ENCODE measurements at places on chromosomes 2 and 18.
A peak's percentile ranks its signal among the peaks of the same experiment; 100 is the strongest.

DNA sequence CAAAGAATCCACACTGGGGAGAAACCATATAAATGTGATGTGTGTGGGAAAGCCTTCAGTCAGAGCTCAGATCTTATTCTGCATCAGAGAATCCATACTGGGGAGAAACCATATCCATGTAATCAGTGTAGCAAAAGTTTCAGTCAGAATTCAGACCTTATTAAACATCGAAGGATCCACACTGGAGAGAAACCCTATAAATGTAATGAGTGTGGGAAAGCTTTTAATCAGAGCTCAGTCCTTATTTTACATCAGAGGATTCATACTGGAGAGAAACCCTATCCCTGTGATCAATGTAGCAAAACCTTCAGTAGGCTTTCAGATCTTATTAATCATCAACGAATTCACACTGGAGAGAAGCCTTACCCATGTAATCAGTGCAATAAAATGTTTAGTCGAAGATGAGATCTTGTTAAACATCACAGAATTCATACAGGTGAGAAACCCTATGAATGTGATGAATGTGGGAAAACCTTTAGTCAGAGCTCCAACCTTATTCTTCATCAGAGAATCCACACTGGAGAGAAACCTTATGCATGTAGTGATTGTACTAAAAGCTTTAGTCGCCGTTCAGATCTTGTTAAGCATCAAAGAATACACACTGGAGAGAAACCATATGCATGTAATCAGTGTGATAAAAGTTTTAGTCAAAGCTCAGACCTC is 16.7 kb upstream of the ZSCAN30 start:
- no peak for DNase-seq

DNA sequence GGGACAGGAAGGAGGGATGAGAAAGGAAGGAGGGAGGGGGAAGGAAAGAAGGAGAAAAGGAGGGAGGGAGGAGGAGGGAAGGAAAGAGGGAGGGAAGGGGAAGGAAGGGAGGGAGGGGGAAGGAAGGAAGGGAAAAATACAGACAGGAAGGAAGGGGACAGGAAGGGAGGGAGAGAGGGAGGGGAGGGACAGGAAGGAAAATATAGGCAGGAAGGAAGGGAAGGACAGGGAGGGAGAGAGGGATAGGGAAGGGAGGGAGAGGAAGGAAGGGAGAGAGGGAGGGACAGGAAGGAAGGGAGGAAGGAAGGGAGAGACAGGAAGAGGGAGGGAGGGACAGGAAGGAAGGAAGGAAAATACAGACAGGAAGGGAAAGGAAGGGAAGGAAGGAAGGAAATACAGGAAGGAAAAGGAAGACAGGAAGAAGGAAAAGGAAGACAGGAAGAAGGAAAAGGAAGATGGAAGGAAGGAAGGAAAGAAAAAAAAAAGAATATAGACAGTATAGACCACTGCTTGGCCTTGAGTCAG is 63.6 kb downstream of the FEZ2 start:
- DNase-seq = no peak

GRCh38 chr2:233331536-233331935 is 22.8 kb upstream of the DGKD start:
- DNase-seq = peak; percentile 66

DNA sequence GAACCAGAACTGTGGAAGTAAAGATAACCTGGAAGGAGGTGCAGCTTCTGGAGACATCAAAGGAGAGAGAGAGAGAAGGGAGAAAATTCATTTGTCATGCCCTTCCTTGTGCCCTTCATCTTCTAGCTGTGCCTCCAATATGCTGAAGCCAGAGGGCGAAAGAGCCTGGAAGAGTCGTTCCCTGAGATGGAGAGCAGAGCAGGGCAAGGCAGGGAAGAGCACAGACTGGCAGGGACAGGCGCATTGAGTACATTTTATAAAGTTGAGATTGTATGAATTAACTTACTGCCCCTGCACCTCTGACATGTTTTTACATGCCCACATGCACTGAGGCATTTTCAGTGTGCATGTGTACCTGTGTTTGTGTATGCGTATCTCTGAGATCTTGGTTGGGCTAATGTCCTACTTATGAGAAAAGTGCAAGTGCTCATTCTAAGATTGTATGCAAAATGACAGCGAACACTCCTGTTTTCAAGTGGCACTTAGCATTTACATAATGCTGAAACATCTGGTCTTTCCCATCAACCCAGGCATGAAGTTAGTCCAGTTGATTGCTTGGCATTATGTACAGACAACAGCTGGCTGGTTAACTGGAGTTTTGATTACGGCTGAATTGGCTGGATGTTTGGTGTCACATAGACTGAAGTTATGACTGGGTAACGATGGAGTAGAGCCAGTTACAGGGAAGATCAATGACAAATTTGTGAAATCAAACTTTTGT is 23.7 kb upstream of the MMADHC start:
- no peak for DNase-seq

GRCh38 chr2:11480406-11480805 is 14.4 kb upstream of the E2F6 start:
- DNase-seq = no peak

GRCh38 chr2:163248376-163249253 is 410.0 kb upstream of the KCNH7 start:
- no peak for DNase-seq

DNA sequence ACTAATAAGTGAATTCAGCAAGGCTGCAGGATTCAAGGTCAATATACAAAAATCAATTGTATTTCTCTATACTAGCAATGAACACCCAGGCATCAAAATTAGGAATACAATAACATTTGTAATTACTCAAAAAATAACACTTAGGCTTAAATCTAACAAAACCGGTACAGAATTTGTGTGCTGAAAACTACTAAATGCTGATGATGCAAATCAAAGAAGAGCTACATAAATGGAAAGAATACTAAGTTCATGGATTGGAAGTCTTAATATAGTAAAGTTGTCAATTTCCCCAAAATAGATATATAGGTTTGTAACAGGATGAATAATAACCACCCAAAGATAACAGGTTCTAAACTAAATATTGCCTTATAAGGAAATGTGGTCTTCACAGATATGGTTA is 286.5 kb downstream of the ALK start:
- no peak for DNase-seq

DNA sequence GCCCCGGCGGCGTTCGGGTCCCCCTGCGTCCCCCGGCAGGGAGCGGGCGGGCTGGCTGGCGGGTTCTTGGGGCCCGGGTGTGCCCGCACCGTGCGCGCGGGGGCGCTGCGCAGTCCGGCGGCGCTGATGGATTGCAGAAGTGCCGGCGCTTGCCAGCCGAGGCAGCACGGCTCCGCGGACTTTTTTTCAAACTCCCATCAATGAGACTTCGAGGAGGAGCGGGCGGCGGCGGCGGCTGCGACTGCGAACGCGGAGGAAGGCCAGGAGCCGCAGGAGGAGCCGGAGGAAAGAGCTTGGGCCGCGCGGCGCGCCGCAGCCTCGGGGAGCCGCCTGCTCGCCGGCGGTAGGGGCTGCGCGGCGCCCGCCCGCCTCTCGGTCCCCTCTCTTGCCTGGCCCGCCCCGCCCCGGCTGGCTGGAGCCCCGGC is at the start of gene GLI2:
TSS of gene GLI2 (plus strand) at position 123 of the 425 bp plus-strand sequence. CDS start 61,453 bp downstream, outside the sequence.
- peak; percentile 69 for DNase-seq

GRCh38 chr2:48016225-48017019 is 110.1 kb upstream of the FBXO11 start:
- DNase-seq = peak; percentile 9

DNA sequence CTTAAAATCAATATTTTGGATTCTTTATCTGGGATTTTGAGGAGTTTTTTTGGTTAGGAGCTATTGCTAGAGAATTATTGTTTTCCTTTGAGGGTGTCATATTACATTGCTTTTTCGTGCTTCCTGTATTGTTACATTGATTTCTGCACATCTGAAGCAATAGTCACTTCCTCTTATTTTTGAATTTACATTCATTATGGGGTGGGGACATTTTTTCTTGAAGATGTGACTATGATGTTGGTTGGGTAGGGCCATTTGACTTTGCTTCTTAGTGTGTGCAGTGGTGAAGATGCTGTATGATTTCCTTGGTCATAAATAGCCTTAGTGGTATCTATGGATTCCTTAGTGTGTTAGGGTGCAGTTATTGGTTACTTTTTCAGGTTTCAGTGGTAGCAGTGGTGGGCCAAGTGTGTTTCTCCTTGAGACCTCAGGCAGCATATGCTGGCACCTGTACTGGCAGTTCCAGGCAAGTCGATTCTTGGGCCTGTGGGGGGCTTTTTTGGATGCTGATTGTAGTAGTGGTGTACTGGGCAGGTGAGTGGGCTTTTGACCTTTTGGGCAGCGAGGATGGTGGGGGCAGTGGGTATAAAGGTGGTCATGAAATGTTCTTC is 61.8 kb downstream of the ARHGAP25 start:
- DNase-seq = no peak

- no peak for DNase-seq
These were observed 5.1 kb upstream of the RAB27B start for GRCh38 chr18:54822872-54823845.
